ENCODE measurements at places on chromosomes 12 and 14.

GRCh38 chr12:112961074-112961473 is 17.2 kb upstream of the OAS2 start:
- no peak for DNase-seq

- DNase-seq = no peak
Observed at GRCh38 chr12:92229381-92229780, 83.7 kb upstream of the BTG1 start.

- no peak for DNase-seq
Observed at GRCh38 chr14:99475179-99475578, 5.5 kb downstream of the SETD3 start.

DNA sequence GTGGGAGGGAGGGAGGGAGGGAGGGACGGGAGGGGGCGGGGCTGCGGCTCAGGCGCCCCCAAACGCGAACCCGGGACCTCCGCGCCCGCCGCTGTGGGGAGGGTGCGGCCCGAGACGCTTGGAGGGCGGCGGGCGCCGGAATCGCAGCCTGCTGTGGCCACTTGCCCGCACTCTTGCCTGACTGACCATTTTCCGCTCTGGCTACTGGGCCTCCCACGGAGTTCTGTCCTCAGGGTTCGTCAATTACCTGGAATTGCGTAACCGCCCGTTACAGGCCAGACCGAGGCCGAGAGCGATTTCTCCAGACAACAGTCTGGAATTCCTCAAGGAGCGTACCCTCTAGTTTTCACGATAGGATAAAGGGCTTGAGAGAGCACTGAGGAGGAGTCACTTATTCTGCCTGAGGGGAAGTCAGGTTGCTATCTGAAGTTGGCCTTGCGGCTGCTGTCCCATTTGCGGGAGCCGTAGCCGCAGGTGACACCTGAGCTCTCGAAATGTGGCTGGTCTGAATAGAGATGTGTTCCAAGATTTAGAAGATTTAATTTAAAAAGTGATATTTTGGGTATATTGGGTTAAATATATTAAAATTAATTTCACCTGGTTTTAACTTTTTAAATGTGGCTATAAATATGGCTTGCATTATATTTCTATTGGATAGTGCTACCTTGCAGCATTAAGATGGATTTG is 446 bp upstream of the ZNF641 start:
- DNase-seq = no peak

GRCh38 chr12:54390176-54390667 is 5.7 kb upstream of the ZNF385A start:
- DNase-seq = no peak

DNA sequence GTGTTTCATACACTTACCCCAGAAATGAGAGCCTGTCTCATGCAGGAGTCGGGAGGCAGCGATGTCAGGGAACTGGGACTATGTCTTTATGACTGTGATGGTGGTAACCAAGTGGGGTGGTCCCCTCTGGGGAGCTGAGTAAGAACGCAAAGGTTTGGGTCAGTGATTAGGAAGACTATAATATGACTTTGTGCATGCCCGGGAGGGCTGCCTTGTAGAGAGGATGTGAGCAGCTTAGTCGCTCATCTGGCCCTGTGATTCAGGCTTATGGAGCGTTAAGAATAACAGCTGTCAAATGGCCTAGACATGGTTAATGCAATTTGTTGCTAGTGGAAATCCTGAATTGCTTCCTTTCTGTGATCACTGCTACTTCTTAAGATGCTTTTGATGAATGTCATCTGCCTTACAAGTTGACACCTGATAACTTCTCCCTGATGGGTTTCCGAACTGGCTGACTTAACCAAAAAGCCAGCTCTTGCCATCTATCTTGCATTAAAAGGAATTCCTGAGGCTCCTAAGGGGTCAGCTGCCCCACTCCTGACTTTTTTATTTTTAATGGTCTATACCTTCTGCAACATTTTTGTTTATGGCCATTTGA is 35.4 kb upstream of the AACS start:
- DNase-seq = no peak

- DNase-seq = no peak
Observed at GRCh38 chr12:102687523-102687922, 207.2 kb upstream of the IGF1 start.

GRCh38 chr12:645563-646071 is 17.6 kb downstream of the NINJ2 start:
- no peak for DNase-seq

- no peak for DNase-seq
Observed at GRCh38 chr12:94254270-94254669, 105.9 kb downstream of the PLXNC1 start.

GRCh38 chr12:40015345-40015744 is 90.5 kb downstream of the SLC2A13 start:
- no peak for DNase-seq

Measured in nephron progenitor cell (in vitro differentiated cells).